ENCODE measurements at places on chromosomes 4 and X.

GRCh38 chr4:145956288-145956890 lies 17.8 kb upstream of the ZNF827 start:
- no peak for DNase-seq

DNA sequence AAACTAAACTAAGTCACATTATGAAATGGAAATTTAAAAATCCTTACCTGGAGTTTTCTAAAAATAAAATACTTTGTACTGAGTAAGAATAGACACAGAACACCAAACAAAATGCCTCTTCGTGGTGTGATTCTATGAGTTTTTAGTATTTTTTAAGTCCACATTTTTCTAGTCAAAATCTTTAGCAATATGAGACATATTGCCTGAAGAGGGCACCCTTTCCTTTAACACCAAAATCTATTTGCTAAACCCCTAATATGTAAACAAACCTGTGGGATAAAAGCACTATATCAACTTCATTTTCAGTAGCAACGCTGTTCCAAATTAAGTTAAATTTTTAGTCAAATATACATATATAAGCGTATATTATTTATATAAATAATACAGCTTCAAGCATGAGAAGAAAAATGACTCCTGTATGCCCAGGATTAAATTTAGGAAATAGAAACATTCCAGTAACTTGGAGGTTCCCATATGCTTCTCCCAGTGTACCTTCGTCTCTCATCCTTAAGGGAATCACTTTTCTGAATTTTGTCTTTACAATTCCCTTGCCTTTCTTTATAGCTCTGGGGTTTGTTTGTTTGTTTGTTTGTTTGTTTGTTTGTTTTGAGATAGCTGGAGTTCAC lies 23.0 kb upstream of the PGM2 start:
- no peak for DNase-seq

- no peak for DNase-seq
Observed at GRCh38 chr4:24775032-24775605, 20.3 kb upstream of the SOD3 start.

DNA sequence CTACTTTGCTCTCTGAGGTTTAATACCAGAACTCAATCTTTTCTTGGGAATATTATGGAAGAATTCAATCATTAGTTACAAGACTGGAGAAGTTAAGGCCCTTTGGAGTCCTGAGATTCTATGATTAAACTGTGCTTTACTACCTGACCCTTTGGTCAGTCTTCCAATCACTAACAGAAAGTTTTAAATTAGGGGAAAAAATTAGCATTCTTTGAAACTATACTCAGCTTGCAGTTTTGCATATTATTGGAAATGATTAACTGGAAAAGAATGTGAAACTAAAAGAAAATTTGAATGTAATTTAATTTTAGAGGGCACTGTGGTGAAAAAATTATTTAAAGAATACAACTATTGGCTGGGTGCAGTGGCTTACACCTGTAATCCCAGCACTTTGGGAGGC lies 18.7 kb upstream of the GPR34 start:
- DNase-seq, result no peak

- DNase-seq, result no peak
Observed at GRCh38 chr4:149741186-149741831, 74.3 kb downstream of the IQCM start.

DNA sequence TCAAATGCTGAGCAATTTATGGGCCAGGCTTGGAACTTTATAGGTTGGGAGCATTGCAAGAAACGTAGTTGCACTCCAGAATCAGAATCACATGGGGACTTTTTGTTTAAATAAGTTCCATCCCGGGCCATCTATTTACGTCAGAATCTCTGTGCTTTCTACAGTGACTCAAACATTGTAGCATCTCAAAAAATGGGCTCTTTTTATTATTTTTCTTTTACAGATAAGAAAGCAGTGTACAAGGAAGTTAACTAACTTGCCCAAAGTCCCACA lies 10.2 kb downstream of the CC2D2A start:
- no peak for DNase-seq

DNA sequence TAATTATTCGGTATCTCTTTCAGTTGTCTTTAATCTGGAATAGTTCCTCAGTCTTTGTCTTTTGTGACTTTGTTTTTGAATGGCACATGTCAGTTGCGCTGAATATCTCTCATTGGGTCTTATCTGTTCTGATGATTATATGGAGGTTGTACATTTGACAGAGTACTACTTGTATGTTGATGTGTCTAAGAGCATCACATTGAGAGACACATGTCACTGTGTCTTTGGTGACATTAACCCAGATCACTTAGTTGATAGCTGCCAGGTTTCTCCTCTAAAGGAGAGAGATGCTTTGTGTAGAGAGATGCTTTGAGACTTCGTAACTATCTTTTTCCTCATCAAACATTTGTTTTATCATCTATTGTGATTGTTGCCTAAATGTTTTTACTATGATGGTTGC lies 92.1 kb downstream of the USP9X start:
- no peak for DNase-seq

DNA sequence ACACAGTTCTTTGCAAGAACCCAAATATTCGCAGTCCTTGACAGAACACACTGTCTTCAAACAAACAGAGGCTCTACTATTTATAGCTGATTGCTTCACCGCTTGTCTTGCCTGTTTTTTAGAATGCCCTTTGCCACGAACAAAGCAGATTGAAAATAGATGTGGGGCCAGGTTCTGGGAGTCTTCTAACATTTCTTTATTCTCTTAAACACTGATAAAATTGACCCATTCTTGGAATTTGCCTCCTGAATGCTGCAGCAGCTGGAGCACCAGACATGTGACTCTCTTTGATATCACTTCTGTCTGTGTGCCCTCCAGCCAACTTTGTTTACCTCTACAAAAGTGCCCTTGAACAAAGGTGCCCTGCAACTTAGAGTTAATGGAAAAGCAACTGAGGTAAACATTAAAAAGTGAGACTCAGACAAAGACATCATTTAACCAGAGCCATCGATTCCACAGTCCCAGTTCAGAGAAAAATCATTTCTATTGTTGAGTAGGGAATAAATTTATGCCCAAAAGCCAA lies 64.2 kb upstream of the SPP1 start:
- DNase-seq, result no peak

- DNase-seq, result no peak
Observed at GRCh38 chr4:51885363-51885762, 42.4 kb downstream of the DCUN1D4 start.

DNA sequence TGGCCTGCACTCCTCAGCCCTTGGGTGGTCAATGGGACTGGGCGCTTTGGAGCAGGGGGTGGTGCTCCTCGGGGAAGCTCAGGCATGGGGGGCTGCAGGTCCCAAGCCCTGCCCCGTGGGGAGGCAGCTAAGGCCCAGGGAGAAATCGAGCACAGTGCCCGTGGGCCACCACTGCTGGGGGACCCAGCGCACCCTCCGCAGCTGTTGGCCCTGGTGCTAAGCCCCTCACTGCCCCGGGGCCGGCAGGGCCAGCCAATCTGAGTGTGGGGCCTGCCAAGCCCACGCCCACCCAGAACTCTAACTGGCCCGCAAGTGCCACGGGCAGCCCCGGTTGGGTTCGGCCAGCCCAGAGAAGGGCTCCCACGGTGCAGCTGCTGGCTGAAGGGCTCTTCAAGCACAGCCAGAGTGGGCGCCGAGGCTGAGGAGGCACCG lies 30.9 kb upstream of the IL15 start:
- no peak for DNase-seq

- no peak for DNase-seq
Observed at GRCh38 chr4:90951037-90951436, 823.8 kb downstream of the CCSER1 start.

- no peak for DNase-seq
Observed at GRCh38 chrX:10415306-10416001, 204.9 kb downstream of the MID1 start.

DNA sequence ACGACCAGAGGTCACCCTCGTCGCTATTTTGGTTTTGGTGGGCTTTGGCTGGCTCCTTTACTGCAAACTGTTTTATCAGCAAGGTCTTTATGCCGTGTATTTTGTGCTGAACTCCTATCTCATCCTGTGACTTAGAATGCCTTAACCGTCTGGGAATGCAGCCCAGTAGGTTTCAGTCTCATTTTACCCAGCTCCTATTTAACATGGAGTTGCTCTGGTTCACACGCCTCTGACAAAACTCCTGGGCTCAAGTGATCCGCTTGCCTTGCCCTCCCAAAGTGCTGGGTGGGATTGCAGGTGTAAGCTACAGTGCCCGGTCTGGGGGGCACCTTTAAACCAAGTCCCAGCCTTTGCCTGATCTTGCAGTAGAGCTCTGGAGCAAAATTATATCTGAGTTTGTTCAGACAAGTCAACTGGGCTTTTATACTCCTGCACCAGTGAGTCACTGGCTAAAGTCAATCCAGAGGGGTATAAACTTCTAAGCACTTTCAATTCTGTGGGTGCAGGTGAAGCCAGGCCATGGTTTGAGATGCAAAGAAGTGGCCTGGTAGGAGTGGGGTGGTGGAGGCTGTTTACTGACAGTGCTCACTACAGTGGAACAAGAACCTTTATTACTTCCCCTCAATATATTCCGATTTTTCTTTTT lies 50.2 kb downstream of the MGST2 start:
- no peak for DNase-seq

- no peak for DNase-seq
Observed at GRCh38 chrX:20995829-20996228, 378.4 kb upstream of the CNKSR2 start.

DNA sequence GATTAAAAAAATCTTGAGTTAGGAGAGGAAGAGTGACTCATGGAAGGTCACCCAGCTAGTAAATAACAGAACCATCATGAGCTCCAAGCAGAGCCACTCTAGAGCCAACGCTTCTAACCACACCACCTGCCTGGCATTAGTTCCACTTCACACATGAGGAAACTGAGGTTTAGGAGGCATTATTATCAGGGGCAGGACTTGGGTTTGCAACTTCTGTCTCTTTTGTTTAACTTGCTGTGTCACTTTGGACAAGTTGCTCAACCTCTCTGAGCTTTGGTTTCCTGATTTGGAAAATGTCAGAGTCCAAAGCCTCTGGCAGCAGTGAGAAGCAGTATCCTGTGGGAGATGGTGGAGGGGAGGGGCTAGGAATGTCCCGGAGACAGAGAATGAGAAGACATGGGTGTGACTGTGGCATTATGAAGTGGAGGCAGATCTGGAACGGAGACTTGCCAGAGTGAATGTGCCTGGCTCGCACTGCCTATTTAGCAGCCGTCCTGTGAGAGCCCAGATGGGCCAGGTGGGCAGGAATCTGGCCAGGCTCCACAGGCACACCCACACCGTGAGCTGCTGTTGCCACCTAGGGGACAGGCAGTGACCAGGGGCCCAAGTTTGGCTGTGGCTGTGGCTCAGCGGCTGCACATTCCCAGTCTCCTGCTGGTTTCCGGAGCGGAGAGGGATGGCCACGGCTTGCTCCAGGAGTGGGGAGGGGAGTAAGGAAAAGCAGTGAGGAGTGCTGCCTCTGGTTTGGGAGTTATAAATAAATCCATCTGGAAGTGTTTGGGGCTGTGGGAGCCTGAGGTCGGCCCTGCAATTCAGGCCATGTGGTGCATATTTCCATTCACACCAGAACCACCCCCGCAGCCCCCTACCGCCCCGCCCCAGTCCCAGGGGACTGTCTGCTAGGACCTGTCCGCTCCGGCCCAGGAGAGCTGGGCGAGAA lies 93.4 kb downstream of the NHSL2 start:
- peak; percentile 11 for DNase-seq

DNA sequence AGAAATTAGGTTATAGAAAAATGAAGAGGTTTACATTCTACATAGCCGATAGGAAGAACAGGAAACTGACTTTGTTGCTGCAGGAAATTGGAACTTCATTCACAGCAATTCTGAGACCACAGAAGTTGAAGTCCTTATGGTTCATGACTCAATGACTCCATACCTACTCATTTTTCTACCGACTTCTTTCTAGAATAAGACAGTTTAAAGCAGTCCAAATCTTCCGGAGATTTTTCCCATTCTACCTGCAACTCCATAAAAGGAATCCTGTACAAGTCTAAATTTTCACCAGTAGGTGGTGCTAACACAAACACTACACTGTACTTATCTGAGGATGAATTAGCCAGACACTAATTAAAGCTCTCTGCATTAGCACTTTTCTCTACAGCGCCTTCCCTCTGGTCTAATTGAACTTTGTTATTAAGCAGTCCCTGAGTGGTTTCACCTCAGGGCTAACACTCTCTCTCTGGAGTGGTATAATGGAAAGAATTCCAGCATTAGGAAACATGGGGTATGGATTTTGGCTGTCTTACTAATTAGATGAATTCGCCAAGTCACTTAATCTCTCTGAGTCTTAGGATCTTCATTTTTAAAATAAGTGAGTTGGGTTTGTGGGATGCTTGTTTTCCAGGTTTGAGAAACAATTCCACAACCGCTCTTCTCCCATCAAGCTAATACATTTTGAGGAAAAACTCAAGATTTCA lies 167.9 kb downstream of the SMIM20 start:
- no peak for DNase-seq

DNA sequence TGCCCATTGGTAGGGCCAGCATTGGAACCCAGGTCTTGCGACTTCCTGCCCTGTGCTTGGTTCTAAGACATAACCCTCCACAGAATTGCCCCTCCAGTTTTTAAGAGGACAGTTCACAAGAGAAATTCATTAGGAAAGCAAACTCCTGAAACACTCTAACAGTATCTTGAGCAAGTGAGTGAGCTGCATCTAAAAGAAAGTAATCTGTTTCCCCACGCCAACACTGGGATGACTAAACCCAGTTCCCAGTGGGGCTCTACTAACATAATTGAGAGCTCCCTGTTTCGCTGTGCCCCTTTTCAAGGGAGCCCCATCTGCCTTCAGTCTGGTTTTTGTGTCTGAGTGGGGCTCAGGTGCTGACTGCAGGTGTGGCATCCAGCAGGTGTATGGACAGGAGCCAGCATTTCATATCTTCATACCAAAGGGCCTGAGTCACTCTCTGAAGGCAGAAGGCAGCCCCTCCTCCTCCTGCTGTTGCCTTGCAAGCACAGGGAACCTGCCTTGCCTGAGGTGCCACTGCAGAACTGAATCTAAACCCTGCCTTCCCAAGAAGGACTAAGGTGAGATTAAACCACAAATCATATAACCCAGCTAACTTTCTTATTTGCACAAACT lies 8.0 kb downstream of the AMOT start:
- no peak for DNase-seq

DNA sequence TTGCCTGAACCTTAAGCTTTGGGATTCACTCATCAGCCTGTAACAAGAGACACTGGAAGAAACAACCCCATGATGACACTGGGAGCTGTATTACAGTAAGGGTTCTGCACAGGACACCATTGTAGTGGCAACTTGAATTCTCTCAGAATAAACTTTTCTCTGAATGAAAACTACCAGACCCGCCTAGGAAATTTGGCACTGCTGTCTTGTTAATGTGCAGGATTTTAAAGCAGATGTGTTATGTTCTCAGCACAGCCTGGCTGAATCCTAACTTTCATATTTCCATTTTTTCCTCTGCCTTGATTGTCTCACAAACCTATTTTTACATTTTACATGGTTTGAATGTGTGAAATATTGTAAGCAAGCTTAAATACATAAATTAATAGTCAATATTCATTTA lies 253.6 kb downstream of the UNC5C start:
- DNase-seq, result no peak

DNA sequence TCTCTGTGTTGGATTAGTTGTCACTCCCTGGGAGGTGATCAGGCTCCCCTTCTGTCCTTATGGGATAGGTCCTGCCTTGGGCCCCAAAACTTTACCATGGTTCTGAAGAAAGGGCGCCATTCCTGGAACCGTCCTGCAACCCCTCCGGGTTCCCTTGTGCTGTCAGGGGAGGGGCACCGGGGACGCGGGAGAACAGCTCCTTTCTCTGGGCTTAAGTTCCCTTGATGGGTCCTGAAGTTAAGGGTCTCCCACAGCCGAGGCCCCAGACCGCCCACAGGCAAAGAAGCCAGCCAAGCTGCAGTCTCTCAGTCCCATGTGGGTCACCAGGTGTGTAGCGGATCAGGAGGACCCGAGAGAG lies 44.8 kb downstream of the UGT2A3 start:
- DNase-seq, result no peak
